Stimulated activated naive B cell treated with anti-CD40 and anti-IgM and Interleukin-4, amounts not matched to agents 10 μg/mL and 1 μg/mL and 100 μg/mL, for 72 hours (primary cell): ENCODE measurements at places on chromosomes 1 and 21.

GRCh38 chr1:67677930-67678329, 7.1 kb upstream of the GADD45A start:
- no peak for DNase-seq

- DNase-seq, result no peak
Measured at GRCh38 chr1:191134796-191135195, 657.1 kb upstream of the BRINP3 start.

GRCh38 chr1:247322442-247322841, 9.2 kb downstream of the ZNF496 start:
- no peak for DNase-seq

- DNase-seq, result peak; percentile 25
Measured at GRCh38 chr1:230077011-230077410, 10.0 kb downstream of the GALNT2 start.

DNA sequence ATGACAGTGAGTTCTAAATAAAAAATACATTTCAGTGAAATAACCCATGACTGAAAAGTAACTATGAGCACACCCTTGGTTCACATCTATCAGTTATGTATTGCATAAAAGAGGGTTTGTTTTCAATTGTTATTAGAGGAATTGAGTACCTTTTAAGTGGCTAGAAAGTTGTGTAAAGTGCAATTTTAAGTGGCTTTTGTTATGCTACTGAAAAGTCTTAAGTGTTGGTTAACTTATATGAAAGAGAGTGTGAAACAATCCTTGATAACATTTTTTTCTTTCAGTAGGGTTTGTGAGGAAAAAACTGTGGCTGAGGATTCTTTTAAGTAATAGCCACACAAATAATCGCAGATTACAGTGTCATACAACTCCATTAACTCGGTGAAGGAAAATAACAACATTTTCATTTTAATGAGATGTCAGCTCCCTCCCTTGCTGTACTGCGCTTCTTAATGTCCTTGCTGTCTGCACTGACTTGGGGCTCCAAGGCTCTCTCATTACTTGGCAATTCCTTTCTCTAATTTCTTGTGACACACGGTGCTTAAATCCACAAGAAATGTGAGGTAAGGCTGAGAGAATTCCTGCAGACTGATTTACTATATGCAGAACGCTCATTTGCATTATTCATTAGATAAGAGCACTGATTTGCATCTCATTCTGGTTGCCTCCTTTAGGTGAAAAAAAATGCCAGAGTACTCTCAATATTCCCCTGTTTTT, 40.6 kb downstream of the NTNG1 start:
- DNase-seq, result no peak

DNA sequence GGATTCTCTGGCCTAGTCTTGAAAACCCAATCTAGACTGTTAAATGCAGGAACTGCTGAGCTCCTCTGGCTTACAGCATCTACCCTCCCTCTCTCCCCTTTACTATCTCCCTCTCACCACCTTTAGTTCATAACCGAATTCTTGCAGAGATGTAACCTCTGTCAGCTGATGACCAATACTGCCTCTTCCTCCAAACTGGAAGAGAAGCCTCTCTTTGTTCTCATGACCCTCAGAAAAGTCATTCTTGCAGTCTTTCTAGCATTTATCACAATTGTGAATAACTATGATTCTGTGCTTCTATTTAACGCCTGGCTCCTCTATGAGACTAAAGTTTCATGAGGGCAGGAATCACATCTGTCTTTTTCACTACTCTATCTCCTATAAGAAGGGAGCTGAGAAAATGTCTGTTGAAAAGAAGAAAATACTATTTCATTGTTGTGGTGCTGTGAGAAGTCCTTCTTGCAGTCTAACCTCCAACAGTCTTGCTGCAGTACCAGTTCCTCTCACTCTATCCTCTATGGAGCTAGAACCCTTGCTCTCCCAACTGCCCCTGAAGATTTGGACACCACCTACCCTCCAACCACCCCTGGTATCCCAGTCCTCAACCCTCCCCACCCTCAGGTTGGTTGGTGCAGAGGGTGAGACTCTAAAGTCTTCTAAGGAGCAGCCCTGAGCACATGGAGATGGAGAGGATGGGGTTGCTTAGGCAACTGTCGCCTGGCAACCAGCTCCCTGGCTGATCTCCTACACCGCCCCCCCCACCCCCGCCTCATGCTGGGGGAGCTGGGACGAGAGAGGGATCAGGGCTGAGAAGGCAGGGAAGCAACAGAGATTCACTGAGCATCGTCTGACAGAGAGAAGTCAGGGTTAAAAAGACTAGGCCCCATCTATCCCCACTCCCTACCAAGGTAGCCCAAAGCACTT, 13.9 kb downstream of the MEF2D start:
- DNase-seq, result no peak

- peak; percentile 64 for DNase-seq
Measured at GRCh38 chr1:17119076-17119772, at the start of gene PADI2. TSS of gene PADI2 (minus strand) at chr1:17119451. CDS start at chr1:17119371, 80 bp downstream.

DNA sequence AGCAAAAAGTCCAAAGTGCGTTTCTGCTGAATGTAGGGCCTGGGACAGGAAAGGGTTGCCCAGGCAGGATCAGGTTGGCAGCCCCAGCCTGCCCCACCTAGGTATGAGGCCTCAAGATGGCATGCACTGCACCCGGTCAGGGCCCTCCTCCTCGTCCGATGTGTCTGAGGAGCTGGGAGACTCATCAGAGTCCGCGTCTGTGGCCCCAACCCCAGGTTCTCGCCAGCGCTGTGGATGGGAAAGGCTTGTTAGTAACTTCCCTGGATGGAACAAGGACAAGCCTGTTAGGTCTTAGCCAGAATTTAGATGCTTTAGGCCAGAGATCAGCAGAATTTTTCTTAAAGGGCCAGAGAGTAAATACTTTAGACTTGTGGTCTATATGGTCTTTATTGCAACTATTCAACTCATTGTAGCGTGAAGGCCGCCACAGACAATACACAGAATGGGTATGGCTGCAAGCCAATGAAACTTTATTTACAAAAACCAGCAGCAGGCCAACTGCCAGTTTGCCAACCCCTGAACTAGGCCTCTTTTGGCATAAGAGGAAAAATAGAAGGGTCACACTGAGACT, 12.4 kb downstream of the PEA15 start:
- no peak for DNase-seq

- no peak for DNase-seq
Measured at GRCh38 chr1:22197644-22198043, 54.7 kb upstream of the WNT4 start.
